NCI-H2227 treated with DMSO at 0.1 percent for 48 hours (cell line): ENCODE measurements at places on chromosomes 16 and 17.

- DNase-seq, result no peak
These were observed 76.5 kb upstream of the NUDT7 start for GRCh38 chr16:77645764-77646163.

DNA sequence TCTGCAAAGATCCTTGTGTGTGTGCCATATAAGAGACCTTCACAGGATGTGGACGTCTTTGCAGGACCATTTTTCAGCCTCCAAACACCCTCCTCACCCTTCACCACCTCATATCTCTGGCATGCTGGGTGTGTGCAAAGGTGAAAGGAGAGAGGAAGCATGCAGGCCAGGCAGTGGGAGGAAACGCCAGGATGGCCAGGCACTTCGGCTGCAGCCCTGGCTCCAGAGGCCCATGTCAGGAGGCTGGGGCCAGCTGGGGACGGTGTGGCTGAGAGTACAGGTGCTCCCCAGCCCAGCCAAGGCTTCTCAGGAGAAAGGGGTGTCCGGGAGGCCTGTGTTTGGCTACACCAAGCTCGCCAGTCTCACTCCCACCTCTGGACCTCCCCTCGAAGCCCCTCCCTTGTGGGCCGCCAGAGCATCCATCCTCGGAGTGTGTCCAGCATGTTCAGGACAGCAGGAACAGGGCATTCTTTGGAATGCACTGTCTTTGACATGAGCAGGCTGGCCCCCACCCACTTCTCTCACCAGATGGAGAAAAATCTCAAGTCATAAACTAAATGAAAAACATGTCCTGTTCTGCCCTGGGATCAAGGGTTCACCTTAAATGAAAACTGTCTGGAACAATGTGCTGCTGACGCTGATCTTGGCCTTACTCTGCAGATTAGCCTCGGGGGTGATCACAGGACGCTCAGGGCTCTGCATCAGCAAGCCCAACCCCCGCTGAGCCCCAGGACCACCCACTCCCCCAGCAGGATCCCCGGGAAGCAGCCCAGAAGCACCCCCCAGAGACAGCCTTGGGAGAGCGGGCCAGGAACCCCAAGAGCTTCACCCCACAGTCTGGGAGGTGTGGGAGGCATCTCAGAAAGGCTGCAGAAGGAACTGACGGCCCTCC lies 15.9 kb downstream of the PEMT start:
- no peak for DNase-seq

- no peak for DNase-seq
These were observed at the start of gene KRT25 for GRCh38 chr17:40755231-40755630. Gene KRT25, minus strand, starts transcription at chr17:40755331. Its CDS starts 60 bp downstream, at chr17:40755271.

DNA sequence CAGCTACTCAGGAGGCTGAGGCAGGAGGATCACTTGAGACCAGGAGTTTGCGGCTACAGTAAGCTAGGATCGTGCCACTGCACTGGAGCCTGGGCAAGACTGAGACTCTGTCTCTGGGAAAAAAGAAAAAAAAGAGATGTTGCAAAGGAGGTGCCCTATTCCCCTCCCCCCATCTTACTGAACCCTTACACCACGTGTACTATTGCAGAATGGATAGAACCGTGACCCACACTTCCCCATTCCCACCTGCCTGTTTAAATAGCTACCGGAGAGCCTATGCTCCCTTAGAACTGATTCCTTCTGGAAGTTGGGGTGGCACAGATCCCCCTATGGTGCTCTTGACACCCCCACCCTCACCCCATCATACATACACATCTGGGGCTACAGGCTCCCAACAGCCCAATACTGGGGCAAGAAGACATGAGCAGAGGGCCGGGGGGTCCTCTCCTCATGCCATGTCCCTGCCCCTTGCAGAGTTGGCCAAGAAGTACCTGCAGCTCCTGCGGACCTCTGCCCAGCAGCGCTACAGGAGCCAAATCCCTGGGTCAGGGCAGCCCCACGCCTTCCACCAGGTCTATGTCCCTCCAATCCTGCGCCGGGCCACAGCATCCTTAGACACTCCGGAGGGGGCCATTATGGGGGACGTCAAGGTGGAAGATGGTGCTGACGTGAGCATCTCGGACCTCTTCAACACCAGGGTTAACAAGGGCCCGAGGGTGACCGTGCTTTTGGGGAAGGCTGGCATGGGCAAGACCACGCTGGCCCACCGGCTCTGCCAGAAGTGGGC lies 35.7 kb downstream of the NLRC5 start:
- DNase-seq, result no peak

DNA sequence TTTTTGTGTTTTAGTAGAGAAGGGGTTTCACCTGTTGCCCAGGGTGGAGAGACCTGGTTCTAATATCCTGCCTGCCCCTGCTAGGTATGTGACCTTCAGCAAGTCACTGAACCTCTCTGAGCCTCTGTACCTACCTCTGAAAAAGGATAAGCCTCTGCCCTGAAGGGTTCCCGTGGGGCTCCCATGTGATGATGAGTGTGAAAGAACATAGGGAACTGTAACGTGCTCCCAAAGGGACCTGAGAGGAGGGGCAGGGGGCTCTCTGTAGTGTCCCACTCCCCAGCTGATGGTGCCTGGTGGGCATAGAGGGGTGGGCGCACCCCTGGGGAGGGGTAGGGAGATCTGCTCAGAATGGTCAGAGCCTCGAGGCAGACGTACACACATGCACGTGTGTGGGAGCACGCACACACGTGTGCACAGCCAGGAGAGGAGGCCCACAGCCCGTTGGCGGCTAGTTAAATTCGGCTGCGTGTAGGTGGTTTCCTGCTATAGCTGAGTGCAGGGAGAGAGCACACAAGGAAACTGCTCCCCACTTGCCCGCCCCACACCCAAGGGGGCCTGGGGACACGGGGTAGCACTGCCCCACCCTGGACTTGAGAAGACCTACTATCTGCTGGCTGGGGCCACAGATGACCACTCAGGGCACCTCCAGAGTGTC lies 6.7 kb downstream of the KCNH4 start:
- DNase-seq, result no peak

DNA sequence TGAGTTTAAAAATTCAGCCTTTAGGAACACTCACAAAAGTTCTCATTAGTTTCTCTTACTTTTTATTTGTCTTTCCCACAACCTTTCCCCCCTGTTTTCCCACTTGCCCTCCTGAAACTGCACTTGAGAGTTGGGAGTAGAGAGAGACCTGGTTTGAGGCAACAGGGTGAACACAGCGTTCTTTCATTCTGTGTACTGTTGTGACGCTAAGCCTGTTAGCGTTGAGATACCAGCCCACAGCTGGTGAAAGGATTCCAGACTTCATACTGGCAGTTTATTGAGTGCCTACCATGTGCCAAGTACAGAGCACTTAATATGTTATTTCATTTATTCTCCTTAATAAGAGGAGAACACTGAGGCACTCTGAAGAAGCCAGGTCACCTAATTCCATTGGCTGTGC lies 10.3 kb downstream of the TNRC6C start:
- DNase-seq, result no peak
